Activated naive CD4-positive, alpha-beta T cell treated with Interleukin-2 at 50 U/mL for 16 hours (primary cell): ENCODE measurements at places on chromosomes 13 and 19.
A peak's percentile ranks its signal among the peaks of the same experiment; 100 is the strongest.

DNA sequence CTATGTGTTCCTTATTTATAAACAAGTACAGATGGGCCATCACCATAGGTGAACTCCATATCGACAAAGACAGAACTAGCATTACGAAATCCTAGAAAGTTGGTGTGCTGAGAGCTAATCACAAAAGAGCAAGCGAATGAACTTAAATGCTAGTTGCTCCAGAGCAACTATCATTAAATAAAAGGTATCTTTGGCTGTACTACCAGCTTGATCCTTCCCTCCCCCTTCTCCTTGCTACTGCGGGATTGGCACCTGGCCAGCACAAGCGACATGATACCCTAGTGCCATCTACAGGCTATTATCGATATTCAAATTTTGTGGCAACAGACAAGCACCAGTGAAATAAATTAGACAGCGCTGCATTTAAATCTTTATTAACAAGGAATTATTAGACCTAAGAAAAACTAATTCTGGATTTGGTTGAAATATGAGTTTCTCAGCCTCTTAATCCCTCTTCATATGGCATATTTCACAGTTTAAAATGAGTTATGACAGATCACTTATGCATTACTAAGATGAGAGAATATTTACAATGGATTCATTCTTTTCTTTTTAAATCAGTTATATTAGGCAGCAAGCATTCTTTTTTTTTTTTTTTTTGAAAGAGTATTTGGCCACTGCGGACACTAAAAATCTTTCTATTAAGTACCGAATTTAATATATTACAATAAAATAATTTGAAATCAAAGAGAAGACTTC lies 5.8 kb downstream of the PCDH9 start:
- peak; percentile 29 for DNase-seq

DNA sequence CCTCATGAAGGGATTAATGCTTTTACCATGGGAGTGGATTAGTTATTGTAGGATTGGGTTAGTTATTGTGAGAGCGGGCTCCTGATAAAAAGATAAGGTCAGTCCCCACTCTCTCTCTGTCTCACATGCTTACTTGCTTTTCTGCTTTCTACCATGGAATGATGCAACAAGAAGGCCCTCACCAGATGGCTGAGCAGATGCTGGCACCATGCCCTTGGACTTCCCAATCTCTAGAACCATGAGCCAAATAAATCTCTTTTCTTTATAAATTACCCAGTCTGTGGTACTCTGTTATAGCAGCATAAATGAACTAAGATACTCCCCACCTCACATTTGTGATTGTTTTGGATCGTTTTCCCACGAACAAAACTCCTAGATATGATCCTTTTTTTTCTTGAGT lies 353.8 kb downstream of the DNAJC15 start:
- DNase-seq: no peak

GRCh38 chr13:49756263-49756662 lies 36.2 kb downstream of the KPNA3 start:
- DNase-seq: no peak

- no peak for DNase-seq
These were observed 34.8 kb downstream of the VAV1 start for GRCh38 chr19:6807291-6807690.

DNA sequence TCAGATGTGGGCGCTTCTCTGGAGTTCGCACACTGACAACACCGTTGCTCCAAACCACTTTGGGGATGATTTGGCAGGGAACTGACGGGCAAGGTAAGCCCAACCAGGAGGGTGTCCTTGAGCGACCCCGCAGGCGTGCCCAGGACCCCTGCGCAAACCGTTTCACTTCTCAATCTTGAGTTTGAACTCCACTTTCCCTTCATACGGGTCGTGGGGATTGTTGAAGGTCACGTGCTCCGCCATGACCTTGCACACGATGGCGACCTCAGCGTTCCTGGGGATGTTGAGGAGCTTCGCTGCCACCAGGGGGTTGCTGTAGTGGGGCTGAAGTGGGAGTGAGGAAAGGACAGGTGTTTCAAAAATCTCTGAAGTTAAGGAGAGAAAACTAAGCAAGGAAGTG lies 8.8 kb downstream of the ATP4B start:
- no peak for DNase-seq

GRCh38 chr19:7742991-7743390 lies 4.3 kb downstream of the CD209 start:
- DNase-seq: no peak

DNA sequence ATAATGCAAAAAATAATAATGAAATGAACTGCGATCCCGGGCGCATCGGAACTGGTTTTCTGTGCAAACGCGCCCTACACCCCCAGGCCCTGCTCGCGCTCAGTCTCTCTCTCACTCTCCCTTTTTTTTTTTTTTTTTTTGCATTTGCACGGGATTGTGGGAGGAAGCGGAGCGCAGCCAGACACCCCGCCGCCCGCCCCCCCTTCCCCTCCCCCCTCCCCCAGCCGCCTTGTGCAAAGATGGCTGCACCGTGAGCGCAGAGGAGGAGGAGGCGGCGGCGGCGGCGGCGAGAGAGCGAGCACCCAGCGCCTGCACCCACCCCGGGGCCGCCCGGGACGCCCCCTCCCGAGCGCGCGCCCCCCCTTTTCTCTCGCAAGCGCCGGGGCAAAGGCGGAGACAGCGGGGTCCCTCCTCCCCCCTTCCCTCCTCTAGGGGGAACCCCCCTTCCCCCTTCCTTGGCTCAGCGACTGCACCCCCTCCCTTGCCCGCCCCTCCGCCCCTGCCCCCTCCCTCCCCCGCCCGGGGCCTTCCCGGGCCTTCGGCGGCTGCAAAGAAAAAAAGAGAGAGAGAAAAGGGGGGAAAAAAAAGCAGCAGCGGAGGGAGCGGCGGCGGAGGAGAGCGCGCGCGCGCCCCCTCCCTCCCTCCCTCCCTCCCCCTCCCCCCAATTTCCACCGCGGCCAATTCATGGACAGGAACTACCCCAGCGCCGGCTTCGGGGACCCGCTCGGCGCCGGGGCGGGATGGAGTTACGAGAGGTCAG lies at the start of gene PRR12:
PRR12 (plus strand) TSS at position 212 of the 760 bp plus-strand sequence; CDS start at position 685, 473 bp downstream.
- DNase-seq: peak; percentile 64

GRCh38 chr13:98853771-98854221 lies 101.3 kb upstream of the SLC15A1 start:
- DNase-seq: peak; percentile 61

DNA sequence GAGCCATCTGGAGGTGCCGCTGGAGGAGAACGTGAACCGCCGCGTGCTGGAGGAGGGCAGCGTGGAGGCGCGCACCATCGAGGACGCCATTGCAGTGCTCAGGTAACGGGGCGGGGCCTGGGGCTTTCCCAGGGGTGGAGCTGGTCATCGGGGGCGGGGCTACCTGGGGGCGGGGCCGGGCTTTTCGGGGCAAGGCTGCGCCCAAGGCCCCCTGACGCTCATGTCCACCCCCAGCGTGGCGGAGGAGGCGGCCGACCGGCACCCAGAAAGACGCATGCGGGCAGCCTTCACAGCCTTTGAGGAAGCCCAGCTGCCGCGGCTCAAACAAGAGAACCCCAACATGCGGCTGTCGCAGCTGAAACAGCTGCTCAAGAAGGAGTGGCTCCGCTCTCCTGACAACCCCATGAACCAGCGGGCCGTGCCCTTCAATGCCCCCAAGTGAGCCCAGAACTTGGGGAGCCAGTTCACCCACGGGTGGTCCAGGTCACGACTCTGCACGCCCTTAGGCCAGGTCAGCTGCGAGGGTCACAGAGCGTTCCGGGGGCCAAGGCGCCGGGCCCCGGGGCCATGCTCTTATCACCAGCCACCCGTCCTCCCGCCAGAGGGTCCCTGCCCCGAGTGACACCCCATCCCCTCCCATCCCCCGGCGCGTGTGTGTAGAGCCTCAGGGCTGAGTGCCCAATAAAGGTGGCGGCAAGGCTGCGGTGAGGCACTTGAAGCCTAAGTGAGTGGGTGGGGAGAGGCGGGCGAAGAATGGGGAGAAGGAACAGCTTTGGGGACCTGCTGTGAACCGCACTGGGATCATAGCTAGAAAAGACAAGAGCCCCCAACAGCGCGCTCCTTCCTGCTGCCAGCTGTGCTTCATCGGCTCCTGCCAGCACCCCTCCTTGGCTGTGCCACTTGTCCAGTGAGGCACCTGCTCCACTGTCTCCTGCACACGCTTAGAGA lies 10.7 kb downstream of the CCDC124 start:
- DNase-seq: no peak

- no peak for DNase-seq
These were observed 48.7 kb downstream of the RFX2 start for GRCh38 chr19:6061376-6062130.
